Central memory CD8-positive, alpha-beta T cell (primary cell): ENCODE measurements at places on chromosomes 6 and 20.
A peak's percentile ranks its signal among the peaks of the same experiment; 100 is the strongest.

GRCh38 chr20:4795394-4795793, 73.7 kb downstream of the PRND start:
- H3K27ac ChIP-seq = peak overlapping the region; percentile 70
- DNase-seq = no peak
- peaks cover 69% of the 10 kb centered on the region for H3K36me3 ChIP-seq
- H3K4me1 ChIP-seq = peaks cover 15% of the 10 kb centered on the region
- no peaks in the 10 kb centered on the region for H3K27me3 ChIP-seq

- peaks cover 40% of the 10 kb centered on the region for H3K4me1 ChIP-seq
- peak within 1 kb of the TSS; percentile 94 for H3K27ac ChIP-seq
- H3K27me3 ChIP-seq = no peaks in the 10 kb centered on the region
- no peaks in the 10 kb centered on the region for H3K36me3 ChIP-seq
Measured at GRCh38 chr6:73262671-73263569, at the start of gene KHDC1. Gene KHDC1, minus strand, starts transcription at chr6:73263196. Its CDS starts 20,679 bp downstream, at chr6:73242517.

GRCh38 chr6:17057322-17057721, 44.5 kb upstream of the STMND1 start:
- H3K27ac ChIP-seq = no peak overlapping the region
- H3K27me3 ChIP-seq = peaks cover 79% of the 10 kb centered on the region
- no peaks in the 10 kb centered on the region for H3K4me1 ChIP-seq
- no peaks in the 10 kb centered on the region for H3K36me3 ChIP-seq

DNA sequence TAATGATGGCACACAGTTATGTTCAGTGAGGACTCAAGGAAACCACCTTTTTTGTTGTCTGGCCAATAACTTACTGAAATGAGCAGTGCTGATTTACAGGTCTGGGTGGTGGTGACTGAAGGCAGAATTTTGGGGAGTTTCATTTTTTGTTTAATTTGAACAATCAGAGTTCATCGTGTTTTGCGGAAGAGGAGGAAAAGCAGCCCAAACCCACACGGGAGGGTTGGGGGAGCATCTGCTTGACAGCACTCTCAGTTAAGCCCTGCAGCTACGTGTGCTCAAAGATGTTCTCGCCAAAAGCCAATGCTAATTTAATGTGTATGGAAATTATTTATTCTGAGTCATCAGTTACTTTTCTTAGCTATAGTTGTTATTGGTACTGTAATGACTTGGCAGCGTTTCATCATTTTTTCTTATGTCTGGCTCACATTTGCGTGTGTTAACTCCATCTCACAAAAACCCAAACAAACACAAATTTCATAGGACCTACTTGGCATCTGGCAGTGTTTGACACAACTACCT, 89.2 kb downstream of the UST start:
- no peak for DNase-seq
- H3K4me3 ChIP-seq = peak overlapping the region; percentile 36
- no peaks in the 10 kb centered on the region for H3K27me3 ChIP-seq
- no peak overlapping the region for H3K27ac ChIP-seq
- peaks cover 4% of the 10 kb centered on the region for H3K36me3 ChIP-seq

- no peak for DNase-seq
- H3K4me3 ChIP-seq = no peak overlapping the region
- H3K4me1 ChIP-seq = no peaks in the 10 kb centered on the region
- no peaks in the 10 kb centered on the region for H3K36me3 ChIP-seq
Measured at GRCh38 chr6:4401408-4402368, 266.3 kb upstream of the ECI2 start.

DNA sequence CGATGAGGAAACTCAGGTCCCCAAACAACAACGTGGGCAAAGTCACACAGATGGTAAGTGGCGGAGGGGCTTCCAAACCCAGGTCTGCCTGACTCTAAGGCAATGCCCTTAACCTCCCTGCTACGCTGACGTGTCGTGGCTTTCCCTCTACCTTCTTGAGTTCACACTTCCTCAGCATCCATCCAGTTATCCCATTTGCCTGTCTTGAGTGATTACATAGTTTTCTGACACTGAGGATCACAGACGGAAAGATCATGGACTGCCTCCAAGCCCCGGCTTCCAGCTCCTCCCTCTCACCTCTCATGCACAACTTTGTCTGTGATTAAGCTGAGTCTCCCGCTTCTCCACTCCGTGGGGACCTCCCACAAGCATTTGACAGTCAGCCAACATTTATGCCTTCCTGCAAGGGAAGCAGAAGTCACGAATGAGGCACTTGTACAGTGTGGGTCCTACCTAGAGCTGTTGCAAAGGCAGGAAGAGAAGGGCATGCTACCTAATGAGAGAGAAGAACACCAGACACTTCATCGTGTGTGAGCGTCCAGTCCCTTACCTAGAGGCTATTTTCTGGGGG, 33.8 kb downstream of the TBC1D7 start:
- H3K27me3 ChIP-seq = no peaks in the 10 kb centered on the region
- no peaks in the 10 kb centered on the region for H3K4me1 ChIP-seq
- H3K27ac ChIP-seq = no peak overlapping the region
- no peak overlapping the region for H3K4me3 ChIP-seq

DNA sequence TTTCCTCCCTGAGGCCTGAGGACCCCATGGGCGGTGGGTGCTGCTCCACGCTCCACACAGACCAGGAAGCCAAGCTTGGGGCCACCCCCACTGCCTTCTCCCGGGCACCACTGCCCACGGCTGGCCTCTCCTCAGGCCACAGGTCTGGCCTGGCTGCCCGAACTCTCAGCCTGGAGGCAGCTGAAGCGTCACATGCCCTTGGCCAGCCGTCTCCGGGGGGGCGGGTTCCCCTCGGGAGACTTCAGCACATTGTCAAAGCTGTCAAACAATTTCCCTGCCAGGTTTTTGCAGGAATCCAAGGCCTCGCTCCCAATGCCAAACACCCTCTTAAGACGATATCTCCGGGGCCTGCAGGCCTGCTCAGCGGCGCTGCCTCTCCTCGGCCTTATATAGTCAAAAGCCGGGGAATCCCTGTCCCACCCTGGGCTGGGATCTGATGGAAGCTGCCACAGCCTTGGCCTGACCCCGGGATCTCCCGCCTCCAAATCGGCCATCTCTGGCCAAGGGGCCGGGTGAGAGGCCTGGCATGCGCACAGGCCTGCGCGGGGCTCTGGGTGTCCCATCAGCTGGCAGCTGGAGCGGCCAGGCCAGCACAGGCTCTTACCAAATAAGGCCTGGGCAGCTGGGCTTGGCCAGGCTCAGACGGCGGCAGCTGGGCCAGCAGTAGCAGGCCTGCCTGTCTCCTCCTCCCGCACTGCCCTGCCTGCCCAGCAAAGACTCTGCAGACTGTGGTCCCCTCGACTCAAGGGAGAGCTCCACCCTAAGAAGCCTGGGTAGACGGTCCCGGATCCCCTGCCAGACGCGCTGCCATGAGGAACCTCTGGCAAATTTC, 49.7 kb downstream of the RBM38 start:
- no peaks in the 10 kb centered on the region for H3K36me3 ChIP-seq
- H3K27me3 ChIP-seq = no peaks in the 10 kb centered on the region
- no peak overlapping the region for H3K4me3 ChIP-seq
- peaks cover 7% of the 10 kb centered on the region for H3K4me1 ChIP-seq

DNA sequence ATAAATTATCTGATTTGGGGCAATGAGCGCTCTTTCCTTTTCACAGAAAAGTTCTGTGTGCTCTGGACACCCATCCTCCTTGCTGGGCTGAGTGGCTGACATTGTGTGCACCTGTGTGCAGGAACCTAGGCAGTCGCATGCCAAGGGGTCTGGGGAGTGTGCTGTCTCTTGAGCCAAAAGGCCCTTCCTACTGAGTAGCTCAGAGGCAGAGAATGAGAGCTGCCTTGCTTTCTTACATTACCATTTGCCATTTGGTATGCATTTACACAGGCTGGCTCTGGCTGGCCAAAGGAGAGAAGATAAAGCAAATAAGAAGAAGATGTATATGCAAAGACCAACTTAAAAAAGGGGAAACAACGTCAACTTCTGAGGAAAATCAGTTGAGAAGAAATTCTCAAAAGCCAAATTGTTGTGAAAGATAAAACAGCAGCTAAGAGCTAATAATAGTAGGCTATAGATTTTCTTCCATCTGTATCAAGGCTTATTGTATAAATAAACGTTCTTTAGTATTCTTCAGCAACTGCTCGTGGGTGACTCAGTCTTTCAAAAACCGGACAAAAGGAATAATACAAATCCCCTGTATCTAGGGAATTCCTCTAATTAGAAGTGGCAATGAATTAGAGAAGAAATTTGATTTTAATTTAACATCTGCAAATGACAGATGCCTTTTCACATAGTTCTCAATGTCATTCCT, 121.9 kb downstream of the INSM1 start:
- no peak for DNase-seq
- H3K4me1 ChIP-seq = no peaks in the 10 kb centered on the region
- no peak overlapping the region for H3K27ac ChIP-seq

DNA sequence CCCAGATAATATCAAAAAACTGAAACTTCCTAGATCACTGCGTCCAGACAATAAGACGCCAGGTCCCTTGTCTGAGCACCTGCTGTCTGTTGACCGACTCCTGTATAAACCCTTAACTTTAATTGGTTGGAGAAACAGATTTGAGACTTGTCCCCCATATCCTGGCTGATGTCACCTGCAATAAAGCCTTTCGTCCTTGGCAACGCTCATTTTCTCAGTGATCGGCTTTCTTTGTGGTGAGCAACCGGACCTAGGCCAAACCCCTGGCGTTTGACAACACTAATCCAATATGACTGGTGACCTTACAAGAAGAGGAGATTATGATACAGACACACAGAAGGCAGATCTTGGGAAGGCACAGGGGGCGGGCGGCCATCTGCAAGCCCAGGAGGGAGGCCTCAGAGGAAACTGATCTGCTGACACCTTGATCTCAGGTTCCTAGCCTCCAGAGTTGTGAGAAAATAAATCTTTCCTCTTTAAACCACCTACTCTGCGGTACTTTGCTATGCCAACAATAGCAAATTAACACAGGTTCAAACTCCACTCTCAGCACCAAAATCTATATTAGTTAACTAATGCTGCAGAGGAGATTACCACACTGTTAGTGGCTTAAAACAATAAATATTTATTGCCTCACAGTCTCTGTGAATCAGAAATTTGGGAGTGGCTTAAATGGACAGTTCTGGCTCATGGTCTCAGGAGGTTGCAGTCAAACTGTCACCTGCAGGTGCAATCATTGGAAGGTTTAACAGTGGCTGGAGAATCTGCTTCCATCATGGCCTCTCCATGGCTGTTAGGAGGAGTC, 178.7 kb downstream of the OTOR start:
- DNase-seq = no peak
- H3K27ac ChIP-seq = no peak overlapping the region
- H3K27me3 ChIP-seq = no peaks in the 10 kb centered on the region
- H3K36me3 ChIP-seq = no peaks in the 10 kb centered on the region
- no peaks in the 10 kb centered on the region for H3K4me1 ChIP-seq

DNA sequence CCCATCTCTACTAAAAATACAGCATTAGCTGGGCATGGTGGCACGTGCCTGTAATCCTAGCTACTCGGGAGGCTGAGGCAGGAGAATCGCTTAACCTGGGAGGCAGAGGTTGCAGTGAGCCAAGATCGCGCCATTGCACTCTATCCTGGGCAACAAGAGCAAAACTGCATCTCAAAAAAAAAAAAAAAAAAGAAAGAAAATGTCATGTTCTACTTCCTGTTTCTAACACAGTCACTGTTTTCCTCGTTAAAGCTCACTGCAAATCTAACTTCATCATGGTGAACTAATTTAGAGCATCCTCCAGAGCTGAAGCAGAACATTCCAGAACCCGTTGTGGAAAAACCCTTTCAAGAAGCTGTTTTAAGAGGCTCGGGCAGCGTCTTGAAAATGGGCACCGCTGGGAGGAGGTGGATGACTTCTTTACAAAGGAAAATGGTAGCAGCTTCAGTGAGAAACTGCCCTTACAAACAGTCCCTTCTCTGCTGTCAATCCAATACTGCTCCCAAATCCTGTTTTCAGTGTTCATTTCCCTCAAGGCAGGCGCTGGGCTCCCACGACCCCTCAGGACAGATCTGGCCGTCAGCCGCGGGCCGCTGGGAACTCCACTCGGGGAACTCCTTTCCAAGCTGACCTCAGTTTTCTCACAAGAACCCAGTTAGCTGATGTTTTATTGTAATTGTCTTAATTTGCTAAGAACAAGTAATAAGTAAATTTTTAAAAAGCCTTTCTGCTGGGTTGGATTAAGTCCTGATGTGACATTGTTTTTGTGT, 12.5 kb downstream of the CTSZ start:
- no peak overlapping the region for H3K27ac ChIP-seq
- no peaks in the 10 kb centered on the region for H3K27me3 ChIP-seq
- H3K36me3 ChIP-seq = peaks cover 60% of the 10 kb centered on the region
- H3K4me3 ChIP-seq = no peak overlapping the region
- H3K4me1 ChIP-seq = peaks cover 5% of the 10 kb centered on the region

DNA sequence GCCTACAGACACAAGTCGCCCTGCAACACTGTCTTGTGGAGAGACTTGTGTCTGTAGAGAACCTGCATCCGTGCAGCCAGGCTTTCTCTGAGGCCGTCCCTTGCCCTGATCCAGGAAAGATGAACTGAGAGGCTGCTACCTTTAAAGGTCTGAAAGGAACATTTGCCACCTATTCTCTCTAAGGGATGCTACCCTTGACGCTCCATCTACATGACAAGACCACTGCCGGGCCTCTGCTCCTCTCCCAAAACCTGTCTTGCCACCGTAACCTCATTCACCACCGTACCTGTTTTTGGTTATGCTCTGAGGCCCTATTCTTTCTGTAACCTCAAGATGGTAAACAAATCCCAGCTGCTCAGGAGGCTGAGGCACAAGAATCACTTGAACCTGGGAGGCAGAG, 73.9 kb downstream of the FOXF2 start:
- H3K27me3 ChIP-seq = peaks cover 58% of the 10 kb centered on the region
- H3K27ac ChIP-seq = no peak overlapping the region
- no peak for DNase-seq
- H3K4me3 ChIP-seq = no peak overlapping the region

DNA sequence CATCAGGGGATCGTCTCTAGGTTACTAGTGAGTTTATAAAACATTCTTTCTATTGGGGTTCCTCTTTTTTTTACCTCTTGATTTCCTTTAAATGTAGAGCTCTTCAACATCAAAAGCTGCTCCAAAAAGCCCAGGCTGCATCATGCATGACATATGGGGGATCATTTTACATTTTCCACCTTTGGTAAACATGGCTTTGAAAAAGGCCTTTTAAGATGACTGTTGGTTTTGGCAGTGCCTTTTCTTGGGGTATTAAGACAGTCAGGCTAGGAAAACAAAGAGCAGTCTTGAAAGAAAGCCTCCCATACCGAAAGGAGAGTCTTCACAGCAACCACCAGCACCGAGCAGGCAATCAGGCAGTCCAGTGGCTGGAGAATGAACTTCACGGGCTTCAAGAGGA, 73.2 kb downstream of the NPEPL1 start:
- no peaks in the 10 kb centered on the region for H3K4me1 ChIP-seq
- DNase-seq = no peak
- H3K27ac ChIP-seq = no peak overlapping the region
- H3K27me3 ChIP-seq = peaks cover 95% of the 10 kb centered on the region
- H3K36me3 ChIP-seq = peaks cover 3% of the 10 kb centered on the region

GRCh38 chr20:35595456-35595855, 20.2 kb upstream of the SPAG4 start:
- no peak overlapping the region for H3K4me3 ChIP-seq
- H3K27ac ChIP-seq = no peak overlapping the region
